Pons (tissue), 1 donor: ENCODE measurements at places on chromosomes 3 and 15.

- DNase-seq, result no peak
Measured at GRCh38 chr15:88975891-88976290, 62.7 kb upstream of the MFGE8 start.

DNA sequence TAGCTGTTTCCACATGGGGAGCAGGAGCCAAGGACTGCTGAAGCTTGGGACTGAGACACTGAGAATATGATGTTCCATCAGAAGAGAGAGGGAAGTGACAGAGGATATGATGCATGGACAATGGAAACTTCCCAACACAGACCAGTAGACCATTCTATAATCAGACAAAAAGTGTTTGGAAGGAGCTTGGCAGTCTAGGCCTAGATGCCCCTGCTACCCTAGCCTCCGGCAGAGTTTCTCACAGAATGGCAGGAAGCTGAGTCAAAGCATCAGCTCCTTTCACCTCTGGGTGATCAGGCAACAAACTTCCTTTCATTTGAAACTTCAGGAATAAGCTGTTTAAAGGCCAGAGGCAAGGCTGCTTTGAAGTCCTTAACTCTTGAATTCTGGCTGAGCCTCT lies 222.0 kb downstream of the NEK10 start:
- no peak for DNase-seq

DNA sequence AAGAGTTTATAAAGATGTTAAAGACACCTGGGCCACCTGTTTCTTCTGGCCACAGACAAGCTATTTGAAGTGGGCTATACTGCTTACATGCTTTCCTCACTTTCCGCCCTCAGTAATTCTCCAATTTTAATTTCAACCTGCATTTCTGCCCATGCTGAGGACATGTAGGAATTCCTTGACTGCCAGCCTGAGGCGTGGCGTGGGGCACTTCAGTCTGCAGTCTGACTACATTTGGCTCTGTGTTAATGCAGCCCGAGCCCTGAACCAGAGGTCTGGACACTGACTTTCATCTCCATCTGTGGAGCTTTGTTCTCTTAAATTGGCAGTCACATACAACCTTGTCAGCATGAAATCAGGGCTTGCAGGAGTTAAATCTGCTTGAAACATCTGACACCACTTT lies 8.5 kb downstream of the UQCC5 start:
- no peak for DNase-seq

DNA sequence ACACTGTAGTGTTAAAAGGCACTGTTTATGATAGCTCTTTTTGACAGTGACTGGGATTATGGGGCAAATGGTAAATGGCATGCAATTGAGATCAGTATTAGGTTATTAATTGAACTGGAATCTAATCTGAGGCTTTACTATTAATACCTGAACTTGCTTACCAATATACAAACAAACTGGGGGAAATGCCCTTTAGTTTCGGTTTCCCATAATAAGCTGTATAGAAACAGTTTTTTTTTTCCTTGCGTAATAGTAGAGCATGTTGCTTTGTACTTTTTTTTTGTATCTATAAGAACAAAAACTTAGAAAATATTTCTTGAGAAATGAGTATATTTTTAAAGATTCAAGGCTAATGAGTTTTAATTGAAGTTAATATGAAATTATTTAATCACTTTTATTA lies 95.0 kb downstream of the FNDC3B start:
- DNase-seq, result no peak

DNA sequence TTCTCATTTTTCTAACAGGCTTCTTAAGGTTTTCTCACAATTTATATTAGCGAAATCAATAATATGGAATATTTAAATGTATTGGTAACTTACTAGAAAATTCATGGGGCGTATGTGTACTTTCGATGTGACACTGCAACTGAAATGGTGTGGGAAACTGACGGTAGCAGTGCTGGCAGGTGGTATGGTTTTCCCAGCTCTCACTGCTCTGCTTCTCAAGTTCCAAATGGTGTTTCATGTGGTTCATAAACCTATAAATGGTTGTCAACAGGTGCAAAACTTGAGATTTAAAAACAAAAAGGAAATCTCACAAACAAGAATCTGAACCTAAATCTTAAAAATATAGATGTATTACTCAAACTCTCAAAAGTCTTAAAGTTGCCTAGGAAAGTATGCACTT lies 54.7 kb downstream of the ZNF280D start:
- no peak for DNase-seq
